ENCODE measurements at places on chromosomes 2 and 18.

DNA sequence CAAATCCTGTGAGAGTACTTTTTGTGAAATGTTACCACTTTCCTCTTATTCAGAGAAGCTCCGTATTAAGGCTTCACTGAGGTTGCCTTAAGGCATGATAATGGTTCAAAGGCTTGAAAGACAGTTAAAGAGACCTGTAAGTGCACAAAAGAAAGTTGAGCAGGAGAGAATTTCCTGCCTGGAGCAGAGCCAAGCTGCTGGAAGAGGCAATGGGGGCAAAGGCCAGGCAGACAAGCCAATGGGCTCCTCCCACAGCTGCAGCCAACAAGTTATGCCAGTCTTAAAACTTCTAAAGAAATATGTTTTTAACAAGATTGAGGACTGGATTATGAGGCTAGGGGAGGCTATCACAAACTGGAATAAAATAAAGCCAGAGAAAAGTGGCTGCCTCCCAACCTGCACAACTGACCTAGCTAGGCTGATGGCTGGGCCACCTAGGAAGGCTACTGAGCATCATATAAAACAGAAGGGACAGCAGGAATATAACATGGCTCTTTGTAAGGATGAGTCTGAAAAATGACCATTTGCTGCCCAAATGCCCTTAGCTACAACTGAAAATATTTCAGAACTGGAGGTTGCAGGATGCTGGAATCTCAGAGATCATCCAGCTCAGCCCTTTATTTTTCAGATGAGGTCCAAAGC lies 2.1 kb downstream of the IL1B start:
- no peak for DNase-seq

DNA sequence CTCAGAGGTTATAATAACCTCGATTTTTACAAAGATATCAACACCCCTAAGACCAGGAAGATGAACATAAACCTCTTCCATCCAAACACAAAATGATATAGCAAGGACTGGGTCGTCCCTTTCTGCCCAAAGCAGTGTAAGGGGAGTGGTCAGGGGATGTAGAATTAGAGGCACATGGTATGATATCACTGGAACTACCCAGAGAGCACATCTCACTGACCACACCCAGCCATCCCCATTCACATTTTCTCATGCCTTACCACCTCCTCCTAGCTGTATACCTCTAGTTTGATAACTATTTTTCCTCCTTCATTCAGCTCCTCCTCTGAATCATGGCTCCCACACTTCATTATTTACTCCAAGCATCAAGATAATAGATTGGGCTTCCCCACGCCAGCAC lies 152.6 kb downstream of the COPS8 start:
- no peak for DNase-seq

GRCh38 chr2:238421695-238422035 lies 5.1 kb upstream of the ASB1 start:
- no peak for DNase-seq

- DNase-seq, result no peak
These were observed 13.3 kb downstream of the PROC start for GRCh38 chr2:127431408-127432023.

DNA sequence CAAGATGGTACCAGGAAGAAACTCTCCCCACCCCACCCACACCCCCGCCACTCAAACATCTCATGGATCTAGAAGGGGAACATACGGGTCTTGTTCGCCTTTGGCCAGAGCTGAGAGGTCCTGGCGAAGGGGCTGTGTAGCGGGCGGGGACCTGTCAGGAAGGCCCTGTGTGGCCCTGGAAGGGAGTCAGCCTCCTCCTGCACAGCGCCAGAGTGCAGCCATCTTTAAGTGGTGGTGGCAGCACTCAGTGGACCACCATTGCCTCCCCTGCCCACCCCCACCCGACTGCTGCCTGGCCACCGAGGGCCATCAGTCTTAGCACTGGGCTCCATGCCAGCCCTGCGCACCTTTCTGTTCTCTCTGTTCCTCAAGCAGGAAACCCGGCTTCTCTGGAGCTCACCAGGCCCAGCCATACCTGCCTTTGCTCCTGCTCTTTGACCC lies 11.6 kb upstream of the FAHD2A start:
- no peak for DNase-seq

- no peak for DNase-seq
These were observed 9.9 kb downstream of the OR6B3 start for GRCh38 chr2:240043279-240043989.

DNA sequence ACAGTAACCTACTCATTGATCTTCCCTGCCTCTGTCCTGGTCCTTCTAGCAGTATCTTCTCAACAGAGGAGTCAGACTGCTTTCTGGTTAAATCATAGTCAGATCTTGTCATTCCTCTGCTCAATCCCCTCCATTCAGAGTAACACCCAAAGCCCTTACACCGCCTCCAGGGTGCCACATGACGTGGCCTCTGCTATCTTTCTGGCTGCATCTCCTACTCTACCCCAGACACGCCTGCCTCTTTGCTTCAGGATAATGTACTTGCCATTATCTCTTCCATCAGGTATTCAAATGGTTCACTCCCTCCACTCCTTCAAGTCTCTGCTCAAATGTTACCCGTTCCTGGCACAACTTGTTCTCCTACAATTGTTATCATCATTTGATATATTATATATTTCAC lies 36.3 kb upstream of the ACVR2A start:
- no peak for DNase-seq

GRCh38 chr2:218981881-218982585 lies 3.0 kb downstream of the FEV start:
- no peak for DNase-seq
